ENCODE measurements at places on chromosomes 7 and 10.

GRCh38 chr7:68720697-68721096, 877.6 kb upstream of the AUTS2 start:
- DNase-seq, result no peak

GRCh38 chr10:112797197-112797596, 152.8 kb upstream of the TCF7L2 start:
- no peak for DNase-seq

- DNase-seq, result no peak
These were observed 44.0 kb downstream of the ZNRF2 start for GRCh38 chr7:30328381-30328780.

GRCh38 chr10:393106-393745, 258.0 kb downstream of the ZMYND11 start:
- DNase-seq, result no peak

DNA sequence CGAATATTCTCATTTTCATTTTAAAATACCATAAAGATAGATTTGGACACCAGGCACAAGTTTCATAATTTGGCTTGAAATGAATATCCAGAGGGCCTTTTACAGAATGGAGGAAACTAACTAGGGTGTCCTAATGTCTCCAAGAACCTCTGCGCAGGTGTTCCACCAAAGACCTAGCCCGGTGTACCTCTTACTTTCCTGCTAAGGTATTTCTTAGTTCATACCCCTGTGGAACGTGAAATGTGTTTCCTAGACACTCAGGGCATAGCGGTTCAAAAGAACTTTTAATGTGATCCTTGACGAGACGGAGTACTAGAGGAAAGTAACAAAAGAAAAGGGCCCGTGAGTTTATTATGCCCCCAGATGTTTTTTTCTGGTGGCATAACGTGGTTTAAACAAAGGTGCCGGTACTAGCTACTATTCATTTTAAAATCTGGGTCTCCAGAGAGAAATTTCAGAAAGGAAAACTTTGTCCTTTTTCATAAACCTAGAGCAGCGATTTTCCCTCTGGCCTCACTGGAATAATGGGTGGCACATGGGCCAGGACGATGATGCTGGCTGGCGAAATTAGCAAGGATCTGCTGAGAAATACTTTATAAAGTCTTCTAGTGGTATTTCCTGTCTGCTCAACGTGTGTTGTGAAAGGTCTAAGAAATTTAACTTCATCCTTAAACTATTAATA, 1.4 kb downstream of the APBB1IP start:
- DNase-seq, result no peak
